ENCODE measurements at places on chromosomes 13 and 19. TPM values are rescaled to one million over a fixed set of nuclear protein-coding genes. Genes with fewer than 3 reads are reported as not detected.

Gene ADPRHL1
- 10.8 TPM for total RNA-seq

Gene C1QTNF9B
- total RNA-seq = not detected

Gene PCP2
- not detected for total RNA-seq

Gene TMEM259
- total RNA-seq = 176 TPM

Gene SERP2
- 5.1 TPM for total RNA-seq

Gene SHISA2
- 65.7 TPM for total RNA-seq

Gene RINL
- 0.34 TPM for total RNA-seq

Gene FARSA
- total RNA-seq = 77.4 TPM

Gene KLK14
- total RNA-seq = not detected

Gene ZNF320
- total RNA-seq = 1.8 TPM

Gene ZNF492
- total RNA-seq = not detected

Gene ERICH4
- total RNA-seq = not detected

Gene KASH5
- not detected for total RNA-seq
